Tibial nerve (tissue), 4 donors: ENCODE measurements at places on chromosomes 12 and 14.

DNA sequence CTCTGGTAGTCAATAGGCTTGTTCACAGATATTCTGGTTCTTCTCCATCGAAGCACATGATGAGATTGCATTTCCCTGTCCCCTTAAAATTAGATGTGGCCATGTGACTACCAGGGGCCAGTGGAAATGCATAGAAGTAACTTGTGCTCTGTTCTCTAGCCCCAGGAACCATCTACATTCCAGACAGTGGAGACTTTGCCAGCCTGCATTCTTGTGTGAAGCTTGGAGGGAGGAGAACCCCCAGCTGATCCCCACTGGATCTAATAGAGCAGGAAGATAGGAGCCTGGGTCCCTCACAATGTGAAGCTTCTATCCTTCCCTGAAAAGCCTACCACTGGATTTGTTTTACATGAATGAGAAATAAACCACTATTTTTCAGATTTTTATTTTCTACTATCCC is 130.1 kb downstream of the KITLG start:
- no peak for DNase-seq
- H3K4me3 ChIP-seq, result no peak overlapping the region
- no peak overlapping the region for H3K27ac ChIP-seq
- no peaks in the 10 kb centered on the region for H3K27me3 ChIP-seq
- no peaks in the 10 kb centered on the region for H3K36me3 ChIP-seq

DNA sequence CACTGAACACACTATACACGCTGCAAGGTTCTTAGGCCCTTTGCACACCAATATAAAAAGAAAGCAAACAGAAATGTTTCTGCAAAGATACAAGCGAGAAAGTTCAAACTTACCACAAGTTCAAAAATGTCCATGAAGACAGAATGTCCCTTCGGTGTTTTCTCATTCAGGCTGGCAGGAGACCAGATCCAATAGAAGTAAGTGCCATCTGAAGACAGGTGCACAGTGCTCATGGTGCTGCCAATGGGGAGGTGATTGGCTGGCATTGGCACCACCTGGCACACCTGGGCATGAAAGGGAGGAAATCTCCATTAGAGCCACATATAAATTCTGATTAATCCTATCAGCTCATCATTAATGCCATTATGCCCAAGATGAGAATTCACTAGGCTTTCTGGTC is 76.3 kb downstream of the HECTD4 start:
- H3K4me3 ChIP-seq, result no peak overlapping the region
- H3K4me1 ChIP-seq, result no peaks in the 10 kb centered on the region
- H3K27me3 ChIP-seq, result no peaks in the 10 kb centered on the region
- no peak overlapping the region for H3K27ac ChIP-seq
- H3K36me3 ChIP-seq, result peaks cover 33% of the 10 kb centered on the region

- H3K4me1 ChIP-seq, result no peaks in the 10 kb centered on the region
- no peaks in the 10 kb centered on the region for H3K27me3 ChIP-seq
- H3K4me3 ChIP-seq, result no peak overlapping the region
- no peaks in the 10 kb centered on the region for H3K36me3 ChIP-seq
- no peak for DNase-seq
These were observed 356.0 kb downstream of the BCL11B start for GRCh38 chr14:98916036-98916435.

- H3K4me1 ChIP-seq, result peaks cover 50% of the 10 kb centered on the region
- no peak overlapping the region for H3K27ac ChIP-seq
- no peak for DNase-seq
- no peak overlapping the region for H3K4me3 ChIP-seq
These were observed 223.2 kb downstream of the KTN1 start for GRCh38 chr14:55802986-55803872.

DNA sequence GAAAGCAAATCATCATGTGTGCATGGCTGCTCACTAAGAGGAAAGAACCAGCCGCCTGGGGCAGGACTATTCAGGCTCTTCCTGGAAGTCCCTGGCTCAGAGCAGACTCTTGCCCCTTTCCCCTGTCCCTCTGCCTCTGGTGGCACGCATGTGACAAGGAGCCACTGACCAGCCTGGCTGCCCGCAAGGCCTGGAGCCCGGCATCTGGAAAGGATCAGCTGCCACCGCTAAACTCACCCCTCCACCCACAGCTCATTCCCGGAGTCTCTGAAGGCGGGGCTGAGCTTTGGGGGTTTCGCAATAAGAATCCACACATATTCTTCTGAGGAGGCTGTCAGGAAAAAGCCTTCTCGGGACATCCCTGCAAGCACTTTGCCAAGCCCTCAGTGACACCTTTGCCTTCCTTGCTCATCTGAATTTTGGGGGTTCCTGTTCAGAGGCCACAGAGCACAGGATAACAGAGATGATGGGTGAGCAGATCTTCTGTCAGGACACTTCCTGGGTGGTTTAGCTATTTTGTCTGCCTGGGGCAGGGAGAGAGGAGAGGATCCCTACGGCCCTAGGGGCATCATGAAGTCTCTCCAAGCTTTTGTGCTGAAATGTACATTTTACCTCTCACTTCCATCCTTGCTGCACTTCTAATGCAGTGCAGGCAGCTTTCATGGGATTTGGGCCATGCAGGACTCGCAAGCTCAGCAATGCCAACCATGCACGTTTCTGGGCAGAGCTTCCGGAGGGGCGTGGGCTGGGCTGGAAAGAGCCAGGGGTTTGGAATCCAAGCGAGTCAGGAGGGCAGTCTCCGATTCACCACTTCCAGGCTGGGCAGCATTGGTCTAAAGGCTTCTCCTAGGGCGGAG is 124.8 kb upstream of the MAP1LC3B2 start:
- no peaks in the 10 kb centered on the region for H3K36me3 ChIP-seq
- DNase-seq, result peak; percentile 85
- peak overlapping the region; percentile 93 for H3K27ac ChIP-seq
- peaks cover 37% of the 10 kb centered on the region for H3K4me1 ChIP-seq
- H3K27me3 ChIP-seq, result no peaks in the 10 kb centered on the region

- no peaks in the 10 kb centered on the region for H3K36me3 ChIP-seq
- no peak overlapping the region for H3K27ac ChIP-seq
- no peak for DNase-seq
- no peak overlapping the region for H3K4me3 ChIP-seq
- H3K4me1 ChIP-seq, result peaks cover 23% of the 10 kb centered on the region
- no peaks in the 10 kb centered on the region for H3K27me3 ChIP-seq
These were observed 1.5 kb downstream of the BMAL2 start for GRCh38 chr12:27334042-27334720.

- DNase-seq, result no peak
- no peaks in the 10 kb centered on the region for H3K27me3 ChIP-seq
- H3K4me3 ChIP-seq, result peak overlapping the region; percentile 96
- H3K36me3 ChIP-seq, result peaks cover 4% of the 10 kb centered on the region
- H3K27ac ChIP-seq, result peak overlapping the region; percentile 98
- peaks cover 46% of the 10 kb centered on the region for H3K4me1 ChIP-seq
These were observed 1.2 kb downstream of the SNX6 start for GRCh38 chr14:34628681-34629135.

DNA sequence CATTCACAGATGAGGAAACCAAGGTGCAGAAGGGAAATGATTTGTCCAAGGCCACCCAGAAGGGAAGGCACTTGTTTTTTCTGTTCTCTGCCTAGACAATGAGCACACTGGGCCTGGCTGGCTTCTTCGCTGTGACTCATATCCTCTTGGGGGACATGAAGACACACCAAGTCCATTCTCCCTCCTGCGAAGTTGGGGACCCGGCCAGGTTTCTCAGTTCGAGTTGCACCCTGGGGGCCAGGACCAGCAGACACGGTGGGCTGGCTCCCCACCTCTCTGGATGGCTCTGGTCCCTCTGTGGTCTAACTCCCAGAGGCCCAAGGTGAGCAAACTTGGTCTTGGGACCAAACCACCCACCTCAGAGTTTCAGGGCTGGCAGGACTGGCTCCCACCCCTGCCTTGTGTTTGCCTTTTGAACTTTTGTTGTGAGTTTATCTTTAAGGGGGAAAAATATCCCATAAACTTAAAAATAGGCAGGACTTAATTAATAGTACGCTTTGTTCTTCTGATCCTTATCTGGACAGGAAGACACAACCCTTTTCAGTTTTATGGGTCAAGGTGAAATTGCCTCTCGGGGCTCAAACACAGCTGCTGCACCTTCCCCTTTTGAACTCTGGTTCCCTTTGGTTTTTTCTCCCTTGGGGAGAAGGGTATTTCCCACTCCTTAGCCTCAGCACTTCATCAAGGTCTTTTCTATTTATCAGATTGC is 9.0 kb upstream of the MLEC start:
- H3K4me1 ChIP-seq, result peaks cover 8% of the 10 kb centered on the region
- no peak overlapping the region for H3K27ac ChIP-seq
- H3K36me3 ChIP-seq, result no peaks in the 10 kb centered on the region
- H3K4me3 ChIP-seq, result no peak overlapping the region

DNA sequence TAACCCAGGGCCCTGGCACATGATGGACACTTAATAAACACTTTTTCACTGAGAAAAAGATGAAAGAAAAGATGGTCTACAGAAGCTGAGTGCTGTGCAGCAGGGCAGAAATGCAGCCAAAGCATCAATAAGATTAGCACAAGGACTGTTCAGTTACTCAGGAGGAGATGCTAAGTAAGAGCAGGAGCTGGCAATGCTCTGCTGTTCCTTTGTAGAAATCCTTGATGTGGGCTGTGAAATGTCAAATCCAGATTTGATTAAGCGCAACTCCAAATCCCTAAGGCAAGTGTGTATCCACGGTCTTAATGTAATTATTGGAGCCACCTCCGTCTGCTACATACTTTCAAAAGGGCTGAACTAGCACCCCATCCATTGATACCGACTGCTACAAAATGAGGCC is 151.8 kb upstream of the BTG1 start:
- peaks cover 6% of the 10 kb centered on the region for H3K4me1 ChIP-seq
- no peak for DNase-seq
- no peaks in the 10 kb centered on the region for H3K27me3 ChIP-seq
- H3K4me3 ChIP-seq, result no peak overlapping the region
